ENCODE measurements at places on chromosomes 11 and 22.

DNA sequence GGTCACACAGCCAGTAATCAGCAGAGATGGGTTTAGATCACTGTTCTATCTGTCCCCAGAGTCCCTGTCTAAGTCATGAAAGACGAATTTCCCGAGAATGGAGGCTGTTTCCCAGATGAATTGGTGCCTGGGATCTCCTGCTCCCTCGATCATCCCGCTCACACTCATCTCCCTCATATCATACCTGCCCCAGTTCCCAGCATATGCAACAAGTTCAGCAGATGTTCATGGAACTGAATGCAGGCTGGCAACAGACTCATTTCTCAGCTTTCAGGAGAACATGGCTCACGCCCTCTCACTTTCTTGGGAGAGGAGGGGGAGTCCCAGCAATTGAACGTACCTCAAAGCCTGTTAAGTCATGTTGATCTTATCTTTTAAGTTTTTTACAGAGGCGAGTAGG, 22.1 kb downstream of the CD6 start:
- DNase-seq, result no peak

DNA sequence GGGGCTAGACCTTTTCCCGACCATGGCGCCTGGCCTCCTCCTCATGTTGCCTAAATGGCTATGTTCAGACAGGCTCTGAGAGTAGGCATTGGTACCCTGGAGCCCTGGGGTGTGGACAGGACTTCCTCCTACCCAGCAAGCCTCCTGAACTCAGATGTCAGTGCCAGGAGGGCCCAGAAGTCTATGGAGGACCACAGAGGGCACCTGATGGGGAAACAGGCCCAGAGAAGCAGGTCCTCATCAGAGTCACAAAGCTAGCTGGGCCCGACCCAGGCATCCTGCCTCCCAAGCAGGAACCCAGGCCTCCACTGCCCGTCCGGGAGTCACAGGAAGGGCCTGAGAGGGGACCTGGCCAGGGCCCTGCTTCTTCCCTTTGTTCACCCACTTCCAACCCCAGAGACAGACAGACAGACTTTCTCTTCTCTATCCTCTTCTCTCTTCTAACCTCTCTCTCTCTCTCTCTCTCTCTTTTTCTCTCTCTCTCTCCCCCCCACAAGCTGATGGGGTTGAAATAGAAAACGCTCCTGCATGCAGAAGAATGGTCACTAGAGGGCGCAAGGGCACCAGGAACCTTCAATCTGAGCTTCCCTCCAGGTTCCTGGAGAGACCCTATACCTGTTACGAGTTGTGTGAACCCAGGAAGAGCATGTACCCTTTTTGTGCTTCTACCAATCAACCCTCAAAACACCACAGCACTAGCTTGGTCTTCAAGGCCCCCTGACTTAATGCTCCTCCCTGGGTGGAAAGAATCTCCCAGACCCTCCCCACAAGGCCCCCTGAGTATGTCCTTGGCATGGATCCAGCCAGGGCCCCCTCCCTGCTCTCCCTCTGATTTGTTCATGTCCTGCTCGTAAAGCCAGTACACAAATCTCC, 27.1 kb downstream of the ARAP1 start:
- DNase-seq, result peak; percentile 67

DNA sequence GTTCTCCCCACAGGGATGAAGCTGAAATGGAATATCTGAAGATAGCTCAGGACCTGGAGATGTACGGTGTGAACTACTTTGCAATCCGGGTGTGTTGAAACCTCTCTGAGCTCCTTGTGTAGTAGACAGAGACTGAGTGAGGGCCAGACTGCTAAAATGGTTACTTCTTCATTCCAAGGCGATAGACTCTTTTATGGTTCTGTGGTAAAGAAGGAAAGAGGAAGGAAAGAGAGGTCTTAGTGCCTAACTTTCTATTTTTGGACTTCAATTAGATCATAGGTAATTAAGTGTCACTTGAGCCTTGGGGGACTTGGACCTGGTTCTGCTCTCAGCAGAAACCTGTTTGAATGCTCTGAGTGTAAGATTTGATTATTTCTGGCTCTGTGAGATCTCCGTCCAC, 54.7 kb downstream of the NF2 start:
- no peak for DNase-seq

GRCh38 chr22:43862074-43862881, at the start of gene SULT4A1:
Gene SULT4A1, minus strand, starts transcription at chr22:43862513. Its CDS starts 131 bp downstream, at chr22:43862382.
- no peak for DNase-seq

DNA sequence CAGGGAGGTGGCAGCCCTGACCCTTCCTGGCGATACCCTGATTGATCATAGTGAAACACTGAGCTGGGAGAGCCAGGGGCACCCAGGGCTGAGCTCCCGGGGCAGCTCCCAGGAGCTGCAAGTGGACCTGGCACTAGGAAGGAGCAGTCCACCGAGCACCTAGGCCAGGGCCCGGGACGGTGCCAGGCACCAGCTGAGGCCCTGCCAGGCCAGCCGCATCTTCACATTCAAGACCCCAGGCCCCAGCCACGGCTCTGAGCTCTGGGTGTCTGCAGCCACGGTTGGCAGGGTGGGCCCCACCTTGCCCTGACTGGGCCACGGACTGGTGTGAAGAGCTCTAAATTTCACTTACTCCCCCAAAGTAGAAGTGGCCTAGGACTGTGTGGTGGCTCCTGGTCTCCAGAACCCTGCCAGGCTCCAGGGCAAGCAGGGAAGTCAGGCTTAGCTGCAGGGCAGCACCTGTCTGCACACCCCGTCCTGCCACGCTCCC, 58.3 kb downstream of the RTN4R start:
- no peak for DNase-seq

GRCh38 chr22:41831383-41831782, 1.5 kb upstream of the SREBF2 start:
- no peak for DNase-seq

DNA sequence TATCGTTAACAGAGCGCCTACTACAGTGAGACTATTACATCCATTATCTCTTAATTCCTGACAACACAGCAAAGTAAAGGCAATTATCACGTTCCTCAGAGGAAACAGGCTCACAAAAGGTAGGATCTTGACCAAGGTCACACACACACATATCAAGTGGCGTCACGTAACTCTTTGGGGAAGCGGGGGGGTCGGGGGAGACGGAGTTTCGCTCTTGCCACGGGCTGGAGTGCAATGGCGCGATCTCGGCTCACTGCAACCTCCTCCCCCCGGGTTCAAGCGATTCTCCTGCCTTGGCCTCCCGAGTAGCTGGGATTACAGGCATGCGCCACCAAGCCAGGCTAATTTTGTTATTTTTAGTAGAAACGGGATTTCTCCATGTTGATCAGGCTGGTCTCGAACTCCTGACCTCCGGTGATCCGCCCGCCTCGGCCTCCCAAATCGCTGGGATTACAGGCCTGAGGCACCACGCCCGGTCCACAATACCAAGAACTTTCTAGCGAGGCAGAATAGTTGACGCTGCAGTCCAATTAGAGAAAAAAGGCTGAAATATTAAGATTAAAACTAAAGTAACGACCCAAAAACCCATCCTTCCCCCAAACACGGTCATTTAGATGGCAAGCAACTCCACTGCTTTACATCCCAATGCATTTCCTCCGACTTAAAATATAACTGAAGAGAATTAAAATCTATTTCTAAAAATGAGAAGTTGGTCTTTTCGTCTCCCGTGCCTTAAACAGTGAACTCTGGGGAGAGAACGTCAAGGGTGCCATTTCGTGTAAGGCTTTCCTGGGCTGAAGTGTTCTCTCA, 1.2 kb downstream of the DDX17 start:
- DNase-seq, result no peak

- no peak for DNase-seq
Measured at GRCh38 chr11:70948855-70949531, 303.4 kb downstream of the SHANK2 start.

DNA sequence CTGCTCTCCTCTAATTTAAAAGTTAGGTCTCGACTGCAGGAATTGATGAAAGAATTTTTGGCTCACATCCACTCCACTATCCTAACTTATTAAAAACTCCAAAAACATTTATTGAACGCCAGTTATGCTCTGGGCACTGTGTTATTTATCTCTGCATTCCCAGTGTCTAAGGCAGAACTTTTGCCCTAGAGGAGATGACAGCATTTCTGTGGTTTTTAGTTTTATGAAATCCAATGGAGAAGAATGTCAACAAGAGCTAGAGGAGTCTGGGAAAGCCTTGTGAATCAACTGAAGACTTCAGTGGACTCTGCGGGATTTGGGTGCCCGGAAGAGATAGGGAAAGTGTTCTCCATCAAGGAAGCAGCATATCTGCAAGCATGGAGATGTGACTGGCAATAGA, 217.0 kb upstream of the PGR start:
- no peak for DNase-seq

DNA sequence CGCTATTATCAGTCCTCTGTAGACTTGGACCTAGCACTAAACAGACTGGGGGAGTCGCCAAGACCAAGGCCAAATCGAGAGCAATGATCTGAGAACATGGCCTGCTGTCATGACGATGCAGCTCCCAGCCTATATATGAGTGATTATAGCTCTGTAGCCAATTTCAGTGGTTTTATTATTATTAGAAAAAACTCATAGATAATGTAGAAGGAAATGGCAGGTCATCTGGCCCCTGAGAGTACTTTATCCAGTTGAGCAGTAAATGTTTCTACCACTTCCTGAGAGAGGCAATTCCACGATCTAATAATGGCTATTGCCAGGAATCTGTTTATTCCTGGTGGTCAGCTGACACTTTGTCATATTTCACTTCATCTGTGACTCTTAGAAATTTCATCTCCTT, 666.7 kb downstream of the OPCML start:
- DNase-seq, result no peak

GRCh38 chr11:97229936-97230335, 840.1 kb downstream of the JRKL start:
- no peak for DNase-seq

DNA sequence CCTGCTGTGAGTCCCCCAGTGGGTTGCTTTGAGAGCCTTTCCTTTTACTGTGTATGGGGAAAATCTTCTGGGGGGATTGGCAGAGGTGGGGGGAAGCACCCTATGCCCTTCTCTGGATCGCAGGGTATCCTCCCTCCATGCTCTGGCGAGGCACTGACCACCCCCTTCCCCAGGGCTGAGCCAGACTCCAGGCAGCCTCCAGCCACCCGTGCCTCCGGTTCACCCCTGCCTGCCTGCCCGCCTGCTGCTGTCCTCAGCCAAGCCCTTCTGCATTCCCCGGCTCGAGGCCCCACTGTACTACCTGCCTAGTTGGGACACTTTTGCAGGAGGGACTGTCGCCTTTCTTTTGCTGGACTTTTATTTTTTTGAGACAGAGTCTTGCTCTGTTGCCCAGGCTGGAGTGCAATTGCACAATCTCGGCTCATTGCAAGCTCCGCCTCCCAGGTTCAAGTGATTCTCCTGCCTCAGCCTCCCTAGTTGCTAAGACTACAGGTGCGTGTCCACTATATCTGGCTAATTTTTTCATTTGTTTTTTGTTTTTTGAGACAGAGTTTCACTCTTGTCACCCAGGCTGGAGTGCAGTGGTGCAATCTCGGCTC, 23.8 kb upstream of the TP53I11 start:
- no peak for DNase-seq

Measured in left renal pelvis (tissue), 4 donors.